ENCODE measurements at places on chromosomes 3 and 15.

DNA sequence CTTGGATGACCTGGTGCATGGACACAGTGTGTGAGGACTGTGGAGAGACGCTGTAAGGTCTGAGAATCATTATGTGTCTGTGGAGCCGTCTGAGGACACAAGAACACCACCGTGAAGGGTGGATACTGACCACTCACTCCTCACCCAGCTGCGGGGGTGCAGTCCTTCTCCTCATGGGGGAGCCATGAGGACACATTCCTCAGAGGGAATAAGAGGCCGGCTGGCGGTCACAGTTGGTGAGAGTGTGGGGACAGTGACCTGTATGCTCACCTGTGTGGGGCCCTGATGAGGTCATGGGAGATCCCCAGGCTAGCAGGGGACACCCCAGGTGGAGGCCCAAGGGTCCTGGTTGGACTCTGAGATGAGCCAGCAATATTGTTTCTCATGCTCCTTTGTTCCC is 2.5 kb upstream of the TRPM1 start:
- DNase-seq = no peak

GRCh38 chr3:168220556-168220955 is 124.8 kb upstream of the GOLIM4 start:
- no peak for DNase-seq

DNA sequence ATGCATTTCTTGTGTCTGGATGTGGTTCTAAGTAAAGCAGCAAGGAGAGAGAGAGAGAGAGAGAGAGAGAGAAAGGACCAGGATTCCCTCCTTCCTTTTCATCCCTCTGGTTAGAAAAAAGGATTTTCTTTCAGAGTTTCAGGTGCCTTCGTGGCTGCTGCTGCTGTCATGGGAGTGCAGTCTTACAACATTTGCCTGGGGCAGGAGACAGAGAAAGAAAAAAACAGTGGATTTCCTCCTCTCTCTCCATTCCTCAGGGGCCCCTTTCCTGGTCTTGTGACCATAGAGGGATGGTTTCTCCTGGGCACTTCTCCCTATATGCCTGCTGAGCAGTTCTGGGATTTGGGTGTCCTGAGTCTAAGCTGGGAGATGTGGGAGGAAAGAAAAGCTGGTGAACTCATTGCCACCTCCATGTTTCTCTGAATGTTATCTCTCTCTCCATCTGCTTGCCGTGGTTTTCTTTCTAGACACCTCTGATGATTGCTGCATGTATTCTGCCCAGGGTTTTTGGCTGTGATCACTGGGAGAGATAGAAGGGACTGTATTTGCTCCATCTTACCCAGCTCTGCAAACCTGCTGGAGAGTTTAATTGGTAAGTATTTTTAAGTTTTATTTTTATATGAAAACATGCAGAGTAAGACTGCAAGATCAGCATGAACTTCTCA is 142.4 kb upstream of the RGMA start:
- no peak for DNase-seq

DNA sequence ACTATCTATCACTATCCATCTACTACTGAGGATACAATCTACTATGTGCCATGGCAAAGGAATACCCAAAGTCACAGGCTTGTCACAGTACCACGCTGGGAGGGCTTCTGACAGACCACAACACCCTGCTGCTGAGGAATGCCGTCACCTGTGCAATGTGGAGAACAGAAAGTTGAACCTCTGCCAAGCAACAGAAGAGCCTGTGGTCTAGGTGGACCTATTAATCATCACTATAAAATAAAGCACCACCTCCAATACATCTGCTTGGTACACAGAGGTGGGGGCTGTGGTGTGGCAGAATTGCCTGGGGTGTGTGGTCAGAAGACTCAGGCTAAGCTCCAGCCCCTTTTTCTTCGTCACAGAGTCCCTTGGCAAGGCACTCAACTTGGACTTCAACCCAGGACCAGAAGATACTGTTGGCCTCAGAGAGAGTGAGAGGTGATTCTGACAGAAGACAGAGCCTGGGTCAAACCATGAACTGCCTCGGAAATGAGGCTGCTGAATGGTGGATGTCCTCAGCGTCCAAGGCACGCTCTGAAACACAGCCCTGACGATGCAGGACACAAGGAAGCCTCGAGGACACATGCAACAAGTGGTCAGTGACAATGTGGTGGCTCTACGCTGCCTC is 189.4 kb upstream of the CHRNA7 start:
- DNase-seq = no peak

DNA sequence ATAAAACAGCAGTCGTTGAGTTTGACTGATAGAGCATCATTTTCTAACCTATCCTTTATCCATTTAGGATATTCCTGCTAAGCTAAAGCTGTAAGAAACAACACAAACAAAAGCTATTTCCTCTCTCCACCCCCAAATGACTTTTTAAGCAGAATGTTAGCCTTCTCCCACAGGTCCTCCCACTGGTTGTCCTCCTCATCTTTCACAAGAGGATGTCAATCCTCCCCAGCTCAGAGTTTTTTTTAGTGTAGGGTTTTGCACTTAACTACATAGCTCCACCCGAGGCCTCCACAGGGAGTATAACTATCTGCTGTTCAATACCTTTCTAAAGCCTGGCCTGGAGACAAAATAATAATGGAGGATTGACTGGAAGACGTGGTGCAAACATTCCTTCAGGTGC is 7.8 kb downstream of the SETMAR start:
- no peak for DNase-seq

DNA sequence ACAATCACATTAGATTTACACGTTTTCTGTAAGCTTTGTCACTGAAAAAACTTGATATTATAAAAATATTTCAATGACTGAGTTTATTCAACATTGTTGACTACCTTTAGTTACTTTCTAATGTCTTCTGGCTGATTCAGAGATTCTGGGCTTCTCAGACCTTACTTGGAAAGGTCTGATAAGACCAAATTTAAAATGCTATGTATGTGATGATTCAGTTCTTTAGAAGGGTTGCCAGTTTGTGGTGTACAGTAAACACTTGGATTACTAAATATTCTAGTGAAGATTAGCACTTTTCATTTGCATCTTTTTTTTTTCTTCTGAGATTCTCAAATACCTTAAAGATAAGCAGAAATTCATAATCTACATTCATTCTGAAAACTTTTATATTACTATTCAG is 49.8 kb downstream of the SGO1 start:
- no peak for DNase-seq

DNA sequence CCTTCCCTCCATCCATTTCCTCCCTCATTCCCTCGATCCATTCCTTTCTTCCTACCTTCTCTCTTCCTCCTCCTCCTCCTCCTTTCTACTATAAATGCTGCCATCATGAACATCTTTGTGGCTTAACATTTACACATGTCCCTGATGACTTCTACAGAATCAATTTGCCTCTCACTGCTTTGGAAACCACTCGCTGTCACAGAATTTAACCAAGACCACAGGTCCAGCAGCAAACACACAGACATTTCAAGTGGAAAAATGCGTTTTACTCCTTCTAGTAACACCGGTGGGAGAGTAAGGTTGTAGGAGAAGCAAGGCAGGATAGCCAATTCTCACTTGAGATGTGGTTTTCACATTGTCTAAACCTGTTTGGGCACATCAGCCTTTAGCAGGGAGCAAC is 101.4 kb upstream of the LRIG1 start:
- DNase-seq = no peak

DNA sequence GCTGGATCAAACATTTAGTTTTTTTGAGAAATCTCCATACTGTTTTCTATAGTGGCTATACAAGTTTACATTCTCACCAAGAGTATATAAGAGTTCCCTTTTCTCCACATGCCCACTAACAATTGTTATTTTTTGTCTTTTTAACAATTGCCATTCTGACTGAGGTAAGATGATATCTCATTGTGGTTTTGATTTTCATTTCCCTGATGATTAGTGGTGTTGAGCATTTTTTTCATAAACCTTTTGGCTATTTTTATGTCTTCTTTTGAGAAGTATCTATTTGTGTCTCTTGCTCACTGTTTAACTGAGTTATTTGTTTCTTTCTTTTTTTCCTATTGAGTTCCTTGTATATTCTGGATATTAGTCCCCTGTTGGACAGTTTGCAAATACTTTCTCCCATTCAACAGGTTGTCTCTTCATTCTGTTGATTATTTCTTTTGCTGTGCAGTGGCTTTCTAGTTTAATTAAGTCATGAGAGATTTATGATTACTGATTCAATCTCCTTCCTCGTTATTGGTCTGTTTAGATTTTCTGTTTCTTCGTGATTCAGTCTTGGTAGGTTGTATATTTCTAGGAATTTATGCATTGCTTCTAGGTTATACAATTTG is 6.7 kb upstream of the RNF13 start:
- DNase-seq = no peak

GRCh38 chr3:119817583-119818363 is 35.9 kb downstream of the NR1I2 start:
- no peak for DNase-seq

- DNase-seq = no peak
Observed at GRCh38 chr15:51908316-51908715, 63.3 kb downstream of the LEO1 start.

- no peak for DNase-seq
Observed at GRCh38 chr3:86815880-86816279, 175.1 kb downstream of the VGLL3 start.

GRCh38 chr15:101246824-101247745 is 4.8 kb downstream of the CHSY1 start:
- no peak for DNase-seq

- no peak for DNase-seq
Observed at GRCh38 chr3:45515999-45516725, 78.4 kb upstream of the LIMD1 start.

- no peak for DNase-seq
Observed at GRCh38 chr3:187889601-187890404, 144.5 kb upstream of the BCL6 start.

GRCh38 chr3:46104706-46105105 is 77.4 kb upstream of the XCR1 start:
- peak; percentile 78 for DNase-seq

- no peak for DNase-seq
Observed at GRCh38 chr3:117910820-117911521, 1123.7 kb downstream of the IGSF11 start.

- DNase-seq = no peak
Observed at GRCh38 chr3:170632780-170633179, 46.9 kb upstream of the SLC7A14 start.

- DNase-seq = no peak
Observed at GRCh38 chr15:31367021-31367729, 40.5 kb downstream of the KLF13 start.

GRCh38 chr3:189103208-189103607 is 68.6 kb upstream of the TPRG1 start:
- DNase-seq = no peak

- no peak for DNase-seq
Observed at GRCh38 chr15:101723171-101723873, 951 bp downstream of the TARS3 start.

DNA sequence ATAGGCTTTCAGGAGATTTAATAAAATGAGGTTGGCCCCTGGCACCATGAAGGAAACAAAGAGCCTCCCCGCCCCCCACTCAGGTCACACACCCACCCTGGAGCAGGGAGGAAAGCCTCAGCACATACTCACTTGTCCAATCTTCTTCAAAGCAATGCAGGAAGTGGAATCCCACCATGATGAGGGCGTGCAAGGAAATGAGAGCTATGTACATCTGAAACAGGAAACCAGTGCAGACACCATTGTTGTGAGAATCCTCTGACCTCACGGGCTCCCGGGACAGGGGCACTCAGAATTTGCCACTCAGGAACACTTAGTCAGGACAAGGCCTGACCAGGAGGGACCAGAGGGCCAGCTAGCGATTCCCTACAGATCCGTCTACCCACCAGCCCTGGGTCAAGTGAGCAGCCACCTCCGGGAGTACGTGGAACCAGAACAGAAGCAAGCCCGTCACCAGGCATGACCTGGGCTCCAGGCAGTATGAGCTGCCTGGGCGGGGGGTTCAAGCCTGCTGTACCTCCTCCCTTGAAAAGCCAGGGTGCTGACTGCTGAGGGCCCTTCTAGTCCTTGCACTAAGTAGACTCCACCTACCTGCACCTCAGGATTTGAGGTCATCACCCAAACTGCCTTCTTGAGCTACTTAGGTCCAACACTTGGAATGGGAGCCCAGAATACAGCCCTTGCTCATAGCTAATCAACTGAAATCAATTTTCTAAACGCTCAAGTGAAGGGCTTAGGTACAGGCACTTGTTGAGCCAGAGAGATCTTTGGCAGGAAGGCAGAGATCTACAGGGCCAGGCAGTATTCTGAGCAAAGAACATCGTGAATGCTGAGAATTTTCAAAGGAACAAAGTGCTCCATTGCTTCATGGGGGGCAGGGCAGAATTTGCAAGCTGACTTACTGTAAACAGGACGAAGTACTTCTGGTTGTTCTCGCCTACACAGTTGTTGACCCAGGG is 42.7 kb downstream of the ZDHHC3 start:
- DNase-seq = no peak

DNA sequence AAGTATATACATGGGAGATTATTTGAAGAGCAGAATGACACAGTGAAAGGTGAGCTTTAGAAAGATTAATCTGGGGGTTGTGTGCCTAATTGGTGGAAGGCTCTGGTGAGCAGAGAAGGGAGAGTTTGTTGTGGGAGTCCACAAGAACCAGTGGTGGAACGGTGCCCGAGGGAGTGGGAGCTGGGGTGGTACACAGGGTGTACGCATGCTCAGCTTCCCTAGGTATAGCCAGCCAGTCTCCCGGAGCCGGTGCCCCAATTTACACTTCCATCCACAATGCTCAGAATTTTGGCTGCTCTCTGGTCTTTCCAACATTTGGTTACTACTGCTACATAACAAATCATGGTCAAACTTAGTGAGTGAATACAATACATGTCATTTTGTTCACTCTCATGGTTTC is 92.5 kb downstream of the MITF start:
- no peak for DNase-seq

DNA sequence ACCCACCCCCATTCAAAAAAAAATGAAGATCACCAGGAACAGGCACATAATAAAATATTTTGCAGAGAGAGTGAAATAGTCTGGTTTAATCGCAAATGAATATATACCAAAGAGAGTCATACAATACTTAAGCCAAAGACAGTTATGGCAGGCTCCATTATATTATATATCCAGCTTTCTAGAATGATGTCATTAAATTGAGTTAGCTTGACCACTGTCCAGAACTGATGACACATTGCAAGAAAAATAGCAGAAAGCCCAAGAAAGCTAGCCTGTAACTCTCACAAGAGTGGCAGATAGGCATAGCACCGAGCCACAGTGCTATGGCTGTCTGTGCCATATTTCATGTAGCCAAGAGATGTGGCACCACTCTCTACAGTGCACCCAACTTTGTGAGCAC is 231.9 kb upstream of the SEMA6D start:
- no peak for DNase-seq

DNA sequence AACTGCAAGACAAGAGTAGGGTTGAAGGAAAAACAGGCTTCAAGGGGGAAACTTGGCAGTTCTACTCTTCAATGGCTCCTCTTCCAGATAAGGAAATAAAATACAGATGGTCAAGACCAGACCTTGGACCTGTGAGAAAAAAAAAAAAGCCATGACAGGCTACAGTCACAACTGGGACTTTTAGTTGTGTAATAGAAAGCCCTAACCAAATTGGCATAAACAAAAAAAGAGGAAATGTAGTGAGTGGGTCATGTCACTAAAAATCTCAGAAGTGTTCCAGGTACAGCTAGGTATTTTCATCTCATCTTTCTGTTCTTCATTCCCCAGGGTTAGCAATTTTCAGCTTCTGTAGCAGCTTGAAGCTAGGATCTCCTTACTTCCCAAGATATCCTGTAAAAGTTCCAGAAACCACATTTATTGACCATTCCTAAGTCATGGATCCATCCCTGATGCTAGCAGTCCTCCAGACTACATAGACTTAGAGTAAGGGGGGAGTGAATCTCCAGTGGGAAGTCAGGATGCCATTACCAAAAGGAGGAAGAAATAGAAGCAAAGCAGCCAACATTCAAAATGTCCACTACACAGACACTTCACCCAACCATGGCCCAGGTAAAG is 61.0 kb upstream of the CSTA start:
- DNase-seq = no peak

- DNase-seq = no peak
Observed at GRCh38 chr15:70354346-70354905, 256.7 kb upstream of the TLE3 start.
